ENCODE measurements at places on chromosomes 13 and 19. TPM values are rescaled to one million over a fixed set of nuclear protein-coding genes. Genes with fewer than 3 reads are reported as not detected.

SLC17A7 gene
- 0.18 TPM for polyA plus RNA-seq

HRC gene
- polyA plus RNA-seq: 2.5 TPM

ZNF491 gene
- polyA plus RNA-seq: 1.2 TPM

MBD3L2 gene
- polyA plus RNA-seq: not detected

ZNF606 gene
- polyA plus RNA-seq: 5.9 TPM

KCNRG gene
- 0.27 TPM for polyA plus RNA-seq

ZNF763 gene
- polyA plus RNA-seq: 7.2 TPM

PROSER1 gene
- 19.2 TPM for polyA plus RNA-seq

SHD gene
- polyA plus RNA-seq: 0.07 TPM

TIMM50 gene
- 118 TPM for polyA plus RNA-seq

ZFR2 gene
- polyA plus RNA-seq: 2.4 TPM

NR1H2 gene
- polyA plus RNA-seq: 16.5 TPM

ZNF540 gene
- polyA plus RNA-seq: 5.5 TPM
